ENCODE measurements at places on chromosomes 2 and 18.

DNA sequence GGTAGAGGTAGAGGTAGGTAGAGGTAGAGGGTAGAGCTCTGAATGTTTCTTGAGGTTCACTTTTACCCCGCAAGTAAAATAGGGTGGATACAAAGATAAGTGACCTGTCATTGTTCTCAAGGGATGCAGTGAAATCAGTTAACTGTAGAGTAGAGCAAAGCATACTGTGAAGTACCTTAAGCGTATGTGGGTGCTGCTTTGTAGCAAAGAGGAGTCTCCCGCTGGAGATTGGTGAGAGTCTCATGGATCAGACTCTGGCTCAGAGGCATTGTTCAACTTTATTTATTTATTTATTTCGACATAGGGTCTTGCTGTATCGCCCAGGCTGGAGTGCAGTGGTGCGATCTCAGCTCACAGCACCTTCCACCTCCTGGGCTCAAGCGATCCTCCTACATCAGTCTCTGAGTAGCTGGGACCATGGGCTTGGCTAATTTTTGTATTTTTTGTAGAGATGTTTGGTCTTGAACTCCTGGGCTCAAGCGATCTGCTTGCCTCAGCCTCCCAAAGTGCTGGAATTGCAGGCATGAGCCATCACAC is 38.7 kb downstream of the MTA3 start:
- ATAC-seq = no peak

DNA sequence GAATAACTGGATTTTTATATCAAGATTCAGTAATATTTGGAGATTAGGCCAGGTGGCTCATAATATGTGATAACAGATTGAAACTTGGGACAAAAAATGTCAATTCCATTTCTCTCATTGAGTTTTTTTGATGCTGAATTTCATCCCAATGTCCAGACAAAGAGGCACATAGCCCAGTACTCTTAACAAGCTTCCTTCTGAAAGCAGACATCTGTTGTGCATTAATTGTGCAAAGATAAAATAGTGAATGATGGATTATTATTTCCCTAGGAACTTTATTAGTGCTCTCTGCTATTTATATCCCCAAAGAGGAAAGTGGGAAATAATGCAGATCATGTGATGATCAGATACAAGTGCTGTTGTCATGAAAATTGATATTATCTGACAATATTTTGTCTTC is 234.1 kb downstream of the CCDC102B start:
- peak; percentile 62 for ATAC-seq

- peak; percentile 8 for ATAC-seq
These were observed 89.1 kb upstream of the KLF7 start for GRCh38 chr2:207254591-207255464.

DNA sequence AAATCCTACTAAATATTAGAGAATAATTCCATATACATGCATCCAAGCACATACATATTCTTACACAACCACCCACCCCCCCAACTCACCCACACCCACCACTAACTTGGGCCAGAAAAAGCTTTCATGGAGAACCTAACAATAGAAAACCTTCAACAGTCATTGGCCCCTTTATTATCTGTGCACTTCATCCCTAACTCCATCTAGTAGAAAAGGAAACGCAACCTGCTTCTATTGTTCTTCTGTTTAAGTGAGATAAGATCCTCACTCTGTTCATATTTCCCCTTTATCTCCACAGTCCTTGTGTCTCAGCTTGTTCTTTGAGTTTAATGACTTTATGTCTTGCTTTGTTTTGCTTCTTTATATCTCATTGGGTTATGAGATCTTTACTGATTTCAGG is 1740.2 kb upstream of the CELF4 start:
- ATAC-seq = no peak

DNA sequence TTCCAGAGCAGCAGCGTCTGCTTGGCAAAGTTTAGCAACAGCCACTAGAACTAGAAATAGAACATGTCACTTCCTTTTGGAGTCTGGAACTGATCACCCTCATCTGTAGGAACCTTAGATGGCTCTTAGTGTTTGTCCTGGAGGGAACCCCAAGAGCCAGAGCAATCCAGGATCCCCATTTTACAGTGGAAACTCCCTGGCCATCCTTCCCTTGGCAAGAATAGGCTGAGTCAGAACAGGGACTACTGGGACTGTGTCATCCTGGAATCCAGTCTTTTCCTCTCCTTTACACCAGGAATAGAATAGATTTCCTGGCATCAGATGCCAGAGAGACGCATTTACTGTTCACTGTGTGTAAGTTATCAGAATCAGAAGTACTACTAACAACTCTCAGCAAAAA is 33.2 kb upstream of the GRHL1 start:
- peak; percentile 20 for ATAC-seq

DNA sequence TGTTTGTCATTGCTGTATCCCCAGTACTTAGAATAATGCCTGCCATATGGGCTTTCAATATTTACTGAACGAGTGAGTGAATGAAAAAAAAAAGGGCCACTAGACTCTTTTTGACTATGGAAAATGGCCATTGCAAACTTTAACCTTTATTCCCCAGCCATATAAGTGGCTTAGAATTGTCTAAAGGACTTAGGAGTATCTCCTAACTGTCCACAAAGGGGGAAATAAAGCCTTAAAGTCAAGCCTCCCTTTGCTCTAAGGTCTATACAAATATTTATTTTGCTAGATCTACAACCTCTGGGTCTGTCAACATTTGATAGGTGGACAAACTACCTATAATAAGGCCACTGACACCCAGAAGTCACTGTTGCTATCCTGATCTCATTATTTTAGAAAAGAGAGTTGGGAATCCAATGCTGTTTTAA is 25.7 kb downstream of the UPP2 start:
- no peak for ATAC-seq

DNA sequence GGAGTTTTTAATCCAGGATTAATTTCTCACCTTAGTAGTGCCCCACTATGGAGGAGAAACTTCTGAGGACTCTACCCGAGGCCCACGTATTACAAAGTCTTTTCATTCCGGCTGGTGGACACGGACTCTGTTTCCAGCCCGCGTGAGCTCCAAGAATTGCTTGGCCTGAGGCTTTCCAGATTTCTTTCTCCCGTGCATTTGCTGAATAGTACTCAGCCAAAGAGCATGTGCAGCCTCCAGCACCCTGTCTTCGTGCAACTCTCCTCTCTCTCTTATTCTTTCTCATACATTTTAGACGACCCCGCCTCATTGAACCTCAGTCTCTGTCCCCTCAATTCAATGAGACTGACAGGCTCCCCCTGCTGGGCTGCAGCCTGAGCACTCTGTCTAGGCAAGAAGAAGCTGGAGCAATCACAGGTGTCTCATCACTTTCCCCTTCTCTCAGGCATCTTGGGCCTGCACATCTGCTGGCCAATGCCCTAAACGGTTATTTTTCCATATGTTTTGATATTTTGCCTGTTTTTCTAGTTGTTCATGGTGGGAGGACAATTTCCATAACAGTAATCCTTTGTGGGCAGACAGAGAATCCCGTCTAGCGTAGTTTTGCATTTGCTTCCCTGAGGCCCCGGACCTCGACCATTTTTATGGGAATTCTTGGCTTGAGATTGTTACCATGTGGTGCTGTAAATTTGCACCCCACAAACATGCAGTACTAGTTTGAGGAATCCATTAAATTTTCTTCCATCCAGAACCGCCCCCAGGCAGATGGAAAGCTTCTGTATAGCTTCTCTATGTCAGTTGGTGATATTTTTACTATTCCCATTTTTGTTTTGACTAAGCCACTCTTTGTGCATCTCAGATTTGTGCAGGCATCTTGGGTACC is 50.1 kb upstream of the LPIN2 start:
- peak; percentile 94 for ATAC-seq

- ATAC-seq = no peak
These were observed 327.1 kb downstream of the CCDC178 start for GRCh38 chr18:33113416-33113815.

DNA sequence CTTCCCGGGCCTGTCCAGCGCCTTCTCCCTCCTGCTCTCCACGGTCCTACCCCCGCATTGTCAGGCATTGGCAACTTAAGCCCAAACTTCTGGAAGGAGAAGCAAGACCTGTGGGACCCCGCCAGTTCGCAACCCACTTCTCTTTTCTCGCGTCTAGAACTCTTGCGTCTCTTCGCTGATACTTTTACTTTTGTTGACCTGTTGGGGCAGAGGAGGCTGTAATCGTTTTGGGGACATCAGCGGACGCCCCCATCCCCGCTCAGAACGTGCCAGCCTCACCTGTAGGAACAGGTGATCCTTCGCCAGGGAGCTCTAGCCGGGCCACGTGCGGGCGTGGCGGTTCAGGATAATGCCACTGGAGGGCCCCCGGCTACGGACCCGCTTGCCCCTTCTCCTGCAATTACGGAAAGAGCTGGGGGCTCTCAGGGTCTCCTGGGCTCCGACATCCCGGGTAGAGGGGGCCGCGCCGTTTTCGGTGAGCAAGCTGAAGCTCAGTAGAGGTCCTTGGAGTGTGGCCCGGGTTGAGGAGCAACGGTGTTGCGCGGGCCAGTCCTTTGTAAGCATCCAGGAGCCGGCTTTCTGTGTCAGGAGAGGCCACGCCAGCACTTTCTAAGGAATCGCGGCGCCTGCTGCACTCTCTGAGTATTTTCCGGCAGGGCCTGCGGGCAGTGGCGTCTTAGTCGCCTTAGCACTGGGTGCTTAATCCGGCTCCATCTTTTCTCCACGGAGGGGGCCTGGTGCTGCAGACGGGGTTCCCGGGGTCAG is 1.6 kb downstream of the MTCL1 start:
- peak; percentile 54 for ATAC-seq

DNA sequence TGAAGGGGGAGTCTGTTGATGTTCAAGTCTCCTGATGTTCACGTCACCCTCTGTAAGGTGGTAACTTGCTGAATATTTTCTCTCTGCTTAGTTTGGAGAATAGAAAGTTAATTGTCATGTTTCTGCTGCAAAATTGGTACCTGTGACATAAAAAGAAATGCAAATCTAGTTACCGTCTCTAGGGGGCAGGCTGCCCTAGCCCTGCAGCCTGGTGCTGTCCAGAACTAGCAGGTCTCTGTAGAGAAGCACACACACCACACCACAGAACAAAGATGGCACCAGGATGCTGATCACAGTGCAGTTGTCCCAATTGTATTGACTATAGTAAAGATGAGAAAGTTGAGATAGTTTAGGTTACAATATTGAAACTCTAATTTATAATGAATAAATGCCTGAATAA is 47.0 kb downstream of the SLC9A4 start:
- peak; percentile 90 for ATAC-seq

DNA sequence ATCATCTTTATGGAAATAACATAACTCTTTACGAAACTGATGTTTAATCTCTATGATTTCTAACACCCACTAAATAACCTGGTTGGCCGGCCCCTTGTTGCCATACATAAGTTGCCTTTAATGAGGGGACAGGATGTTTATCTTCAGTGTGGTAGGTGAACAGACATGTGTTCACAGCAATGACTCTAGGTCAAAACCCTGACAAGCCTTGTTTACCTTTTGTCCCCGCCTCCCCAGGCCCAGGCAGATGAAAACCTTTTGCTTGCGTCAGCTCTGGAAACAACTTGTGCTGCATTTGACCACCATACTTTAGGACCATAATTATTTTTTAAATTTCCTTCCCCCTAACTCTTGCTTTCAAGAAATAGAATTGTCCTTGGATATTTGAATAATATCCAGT is 2.9 kb upstream of the DSG4 start:
- ATAC-seq = no peak

GRCh38 chr18:45334191-45334590 is 281.1 kb upstream of the SLC14A2 start:
- no peak for ATAC-seq

DNA sequence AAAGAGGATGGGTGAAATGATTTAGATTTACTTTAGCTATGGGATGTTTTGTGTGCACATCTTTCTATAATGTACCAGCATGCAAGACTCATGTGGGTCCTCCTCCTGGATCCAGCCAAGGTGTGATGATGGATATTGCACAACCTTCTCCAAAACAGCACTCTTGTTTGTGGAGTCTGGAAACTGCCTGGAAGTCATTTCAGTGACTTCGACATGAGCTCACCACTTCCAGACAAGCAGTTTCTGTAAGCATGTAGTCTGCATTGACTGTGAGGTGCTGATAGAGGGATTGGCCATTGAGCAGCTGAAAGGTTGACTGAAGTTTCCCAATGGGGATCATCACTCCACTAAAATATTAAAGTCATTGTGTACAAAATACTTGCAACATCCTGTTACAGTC is 154.0 kb downstream of the TRIB2 start:
- no peak for ATAC-seq

GRCh38 chr2:176182671-176183070 is 5.8 kb upstream of the HOXD1 start:
- ATAC-seq = no peak

GRCh38 chr18:1392865-1393734 is 488.4 kb downstream of the ADCYAP1 start:
- no peak for ATAC-seq

GRCh38 chr18:8963876-8964275 is 138.6 kb upstream of the NDUFV2 start:
- ATAC-seq = no peak

DNA sequence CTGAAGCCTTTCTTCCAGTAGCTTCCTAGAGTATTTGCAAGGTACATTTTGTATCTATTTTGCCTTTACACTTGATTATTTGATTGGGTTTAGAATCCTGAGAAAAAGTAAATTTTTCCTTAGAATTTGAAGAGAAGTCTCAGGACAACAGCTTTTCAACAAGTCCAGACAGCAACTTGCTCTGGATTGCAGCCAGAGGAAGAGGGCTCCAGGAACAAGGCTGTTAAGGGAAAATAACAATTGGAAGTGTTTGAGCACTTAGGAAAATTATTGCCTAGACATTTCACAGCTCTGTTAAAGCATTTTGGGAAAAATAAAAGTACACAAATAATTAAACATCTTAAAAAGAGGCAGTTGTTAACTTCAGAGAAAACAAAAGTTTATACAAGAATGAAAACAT is 58.3 kb upstream of the RAPGEF4 start:
- ATAC-seq = no peak

GRCh38 chr2:200899482-200899881 is 10.3 kb downstream of the NIF3L1 start:
- no peak for ATAC-seq

DNA sequence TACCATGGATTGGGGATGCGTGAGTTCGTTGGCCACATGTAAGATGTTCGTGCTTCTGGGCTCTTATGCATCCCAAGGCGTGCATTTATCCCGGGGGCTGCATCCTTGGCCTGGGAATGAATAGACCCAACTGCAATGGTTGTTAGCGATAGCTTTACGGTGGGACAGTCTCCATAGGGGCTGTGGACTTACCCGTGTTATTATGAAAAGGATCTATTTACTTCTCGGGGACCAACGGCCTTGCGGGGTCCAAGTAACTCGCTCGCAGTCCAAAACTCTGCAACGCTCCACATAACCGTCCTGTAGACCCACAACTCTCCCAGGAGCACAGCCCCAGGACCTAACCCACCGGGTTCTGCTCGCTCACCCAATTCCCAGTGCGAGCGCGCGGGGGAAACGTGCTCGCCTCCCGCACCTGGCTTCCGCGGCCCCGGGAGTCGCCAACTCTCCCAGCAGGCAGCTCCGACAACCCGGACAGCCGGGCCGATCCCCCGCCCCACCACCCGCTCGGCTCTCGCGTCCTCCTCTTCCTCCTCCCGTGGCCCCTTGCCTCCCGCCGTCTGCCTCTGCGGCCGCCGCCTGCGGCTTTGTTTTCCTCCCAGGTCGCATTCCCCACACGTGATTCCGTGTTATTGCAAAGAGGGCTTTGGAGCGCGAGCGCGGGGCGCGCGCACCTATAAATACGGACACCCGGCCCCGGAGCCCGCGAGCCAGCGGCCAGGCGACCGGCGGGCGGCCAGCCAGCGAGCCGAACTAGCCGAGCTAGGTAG is at the start of gene CABLES1:
Gene CABLES1, plus strand, starts transcription at position 706 of the 770 bp plus-strand sequence. CDS start 278 bp downstream, outside the sequence.
- peak; percentile 24 for ATAC-seq

GRCh38 chr18:28834889-28835288 is 658.0 kb upstream of the CDH2 start:
- ATAC-seq = peak; percentile 52

GRCh38 chr2:170170281-170171040 is 7.5 kb upstream of the MYO3B start:
- ATAC-seq = no peak

GRCh38 chr2:228017784-228018183 is 146.4 kb downstream of the DAW1 start:
- no peak for ATAC-seq

All from SK-N-SH treated with all-trans-retinoic acid at 6 μM for 48 hours (cell line).